HT-29 (cell line): ENCODE measurements at places on chromosomes 3 and 15. TPM values are rescaled to one million over a fixed set of nuclear protein-coding genes. Genes with fewer than 3 reads are reported as not detected.

Gene MKRN3
- total RNA-seq, result 0.23 and 0.53 TPM in 2 replicates

Gene PIGX
- 16.7 and 19.7 TPM in 2 replicates for total RNA-seq

DNA sequence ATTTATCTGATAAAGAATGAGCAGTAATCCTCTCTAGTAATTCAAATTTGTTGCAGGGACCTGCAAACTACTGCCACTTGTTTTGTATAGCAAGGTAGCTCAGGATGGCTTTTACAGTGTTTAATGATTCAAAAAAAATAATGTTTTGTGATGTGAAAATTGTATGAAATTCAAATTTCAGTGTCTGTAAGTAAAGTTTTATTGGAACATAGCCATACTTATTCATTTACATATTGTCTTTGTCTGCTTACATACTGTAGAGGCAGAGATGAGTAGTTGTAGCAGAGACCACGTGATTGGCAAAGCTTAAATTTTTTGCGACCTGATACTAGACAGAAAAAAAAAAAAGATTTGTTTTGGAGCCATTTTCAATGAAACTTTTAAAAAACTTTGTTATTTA, 6.5 kb upstream of the UTS2B start:
- DNase-seq, result no peak

- no peak for DNase-seq
These were observed 27.2 kb downstream of the SPINK8 start for GRCh38 chr3:48306290-48306689.

GRCh38 chr3:52403955-52404354, 40.9 kb downstream of the SEMA3G start:
- no peak for DNase-seq
